ENCODE measurements at places on chromosomes 5 and 9.

DNA sequence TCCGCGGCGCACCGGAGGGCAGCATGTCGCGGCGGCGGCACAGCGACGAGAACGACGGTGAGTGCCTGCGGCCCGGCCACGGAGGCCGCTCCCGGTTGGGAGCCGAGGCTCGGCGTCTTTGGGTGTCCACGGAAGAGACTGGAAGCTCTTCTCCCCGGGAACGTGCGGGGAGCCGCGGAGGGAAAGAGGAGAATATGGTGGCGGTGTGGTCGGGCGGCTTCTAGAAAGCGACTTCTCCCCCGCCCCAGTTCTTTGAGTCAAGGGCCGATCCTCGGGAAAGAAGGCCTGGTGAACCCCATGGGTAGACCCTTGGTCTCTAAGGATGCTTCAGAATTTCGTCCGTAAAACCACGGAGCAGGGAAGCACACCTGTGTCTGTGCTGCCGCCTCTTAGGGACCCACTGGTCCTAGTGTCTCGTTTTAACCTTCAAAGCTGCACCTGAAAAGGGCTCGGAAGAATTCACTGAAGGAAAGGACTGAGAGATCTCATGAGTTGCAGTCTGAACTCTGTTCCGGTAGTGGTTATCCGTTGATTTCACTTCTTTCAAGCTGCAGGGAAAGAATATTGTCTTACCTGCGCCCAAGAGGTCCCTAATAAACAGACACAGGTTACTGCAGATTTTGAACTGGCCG is 354 bp downstream of the NCBP1 start:
- DNase-seq, result no peak

DNA sequence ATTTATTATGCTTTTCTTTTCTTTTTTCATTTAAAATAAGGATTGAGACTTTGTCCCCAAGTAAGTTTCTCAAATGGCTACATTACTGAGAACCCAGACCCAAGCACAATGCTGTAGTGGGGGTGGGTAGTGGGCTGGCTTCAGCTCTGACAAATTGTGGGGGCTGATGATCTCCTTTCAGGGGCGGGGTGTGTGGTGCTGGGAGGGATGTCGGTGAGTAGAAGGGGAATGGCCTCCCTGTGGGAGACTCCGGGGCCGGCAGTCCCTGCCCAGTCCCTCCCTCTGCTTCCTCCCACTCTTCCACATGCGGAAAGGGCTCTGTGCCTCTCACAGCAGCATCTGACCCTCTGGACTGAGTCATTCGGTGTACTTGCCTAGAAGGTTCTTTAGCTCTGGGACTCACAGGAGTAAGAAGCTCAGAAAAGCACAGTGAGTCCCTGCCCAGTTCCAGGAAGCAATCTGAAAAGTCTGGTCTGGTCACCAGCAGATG is 14.3 kb downstream of the CD180 start:
- no peak for DNase-seq

DNA sequence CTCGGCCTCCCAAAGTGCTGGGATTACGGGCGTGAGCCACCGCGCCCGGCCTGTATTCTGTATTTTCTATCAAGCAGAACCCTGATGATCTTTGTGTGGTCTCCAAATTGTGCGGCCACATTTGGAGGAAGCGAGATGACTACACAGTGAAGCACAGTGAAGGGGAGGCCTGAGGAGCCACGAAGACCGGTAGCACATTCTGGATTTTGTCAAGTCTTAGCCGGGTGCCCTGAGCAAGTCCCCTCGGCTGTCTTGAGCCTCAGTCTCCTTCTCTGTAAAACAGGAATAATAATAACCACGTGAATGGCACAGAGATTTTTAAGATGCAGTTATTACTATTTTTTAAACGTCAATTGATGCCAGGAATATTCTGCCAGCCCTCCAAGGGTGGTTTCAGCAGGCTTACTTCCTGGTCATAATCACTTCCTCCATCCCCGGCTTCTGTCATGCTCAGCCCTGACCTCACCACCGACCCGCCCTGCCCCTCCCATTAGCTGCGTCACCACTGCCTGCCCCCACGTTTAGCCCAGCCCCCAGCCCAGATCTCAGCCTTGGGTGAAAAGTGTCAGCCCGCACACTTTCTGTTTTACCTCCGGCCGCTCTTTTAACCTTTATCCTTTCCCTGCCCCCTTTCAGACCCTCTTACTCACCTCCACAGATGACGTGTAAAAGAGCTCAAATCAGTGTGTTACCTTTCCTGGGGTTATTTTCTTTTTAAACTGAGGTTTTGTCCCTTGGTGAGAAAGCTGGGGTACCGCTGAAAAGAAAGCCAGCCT is 27.0 kb upstream of the ERGIC1 start:
- peak; percentile 68 for DNase-seq

- no peak for DNase-seq
Measured at GRCh38 chr5:149403923-149404745, 25.0 kb upstream of the IL17B start.

GRCh38 chr9:86997951-86998350 is 50.6 kb upstream of the GAS1 start:
- no peak for DNase-seq

DNA sequence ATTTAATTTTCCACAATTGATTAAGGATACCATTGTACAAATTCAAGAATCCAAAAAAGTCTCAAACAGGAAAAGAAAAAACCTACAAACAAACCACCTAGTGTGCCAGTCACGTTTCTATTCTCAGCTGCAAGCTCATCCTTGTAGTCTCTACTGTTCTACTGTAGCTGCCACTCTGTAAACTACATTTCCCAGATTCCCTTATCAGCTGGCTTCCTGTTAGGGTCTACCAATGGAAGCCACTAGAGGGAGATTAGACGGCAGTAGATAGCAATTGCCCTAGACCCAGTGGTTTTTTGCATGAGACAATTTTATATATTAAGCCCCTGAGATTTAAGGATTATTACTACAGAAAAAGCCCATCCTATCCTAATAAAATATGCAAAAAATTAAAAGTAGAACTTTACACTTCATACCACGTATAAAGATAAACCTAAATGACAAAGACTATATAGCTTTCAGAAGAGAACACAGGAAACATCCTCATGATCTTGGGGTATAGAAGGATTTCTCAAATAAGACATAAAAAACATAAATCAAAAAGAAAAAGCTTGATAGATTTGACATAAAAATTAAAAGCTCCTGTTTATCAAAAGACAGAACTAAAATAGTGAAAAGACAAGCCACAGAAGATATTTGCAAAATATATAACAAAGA is 37.4 kb downstream of the P4HA2 start:
- DNase-seq, result peak; percentile 46

GRCh38 chr5:134124289-134125038 is 10.0 kb downstream of the TCF7 start:
- DNase-seq, result peak; percentile 66

DNA sequence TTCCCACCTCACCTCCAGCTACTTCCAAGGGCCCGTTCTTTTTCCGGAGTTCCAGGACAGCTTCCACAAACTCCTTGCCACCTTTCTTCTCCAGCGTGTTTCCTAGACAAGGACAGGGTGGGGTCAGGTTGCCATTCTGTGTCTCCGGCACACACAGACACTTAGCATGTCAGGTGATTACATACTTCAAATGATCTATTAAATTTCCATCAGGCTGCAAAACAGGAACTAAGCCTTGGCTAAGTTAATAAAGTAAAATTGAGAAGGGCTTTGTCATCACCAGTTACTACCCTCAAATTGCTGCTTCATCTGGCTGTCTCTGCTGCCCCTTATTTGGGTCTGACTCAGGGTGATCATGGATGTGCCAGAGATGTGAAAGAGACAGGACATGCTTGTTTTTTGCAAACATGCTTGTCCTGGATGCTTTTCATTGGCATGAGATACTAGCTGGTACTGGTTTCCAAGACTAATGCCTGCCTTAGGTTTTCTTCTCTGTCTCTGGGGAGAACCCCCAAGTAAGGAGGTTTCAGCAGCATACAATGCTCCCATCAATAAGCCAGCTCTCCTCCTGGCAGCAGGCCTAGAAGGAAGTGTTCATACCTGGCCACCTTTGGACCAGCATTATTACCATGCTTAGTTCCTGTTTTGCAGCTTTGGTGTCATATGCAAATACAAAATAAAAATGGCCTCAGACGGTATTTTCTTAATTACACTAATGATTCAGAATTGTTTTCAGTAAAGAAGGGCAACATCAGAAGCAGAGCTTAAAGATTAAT is 52.9 kb downstream of the MACROH2A1 start:
- no peak for DNase-seq

DNA sequence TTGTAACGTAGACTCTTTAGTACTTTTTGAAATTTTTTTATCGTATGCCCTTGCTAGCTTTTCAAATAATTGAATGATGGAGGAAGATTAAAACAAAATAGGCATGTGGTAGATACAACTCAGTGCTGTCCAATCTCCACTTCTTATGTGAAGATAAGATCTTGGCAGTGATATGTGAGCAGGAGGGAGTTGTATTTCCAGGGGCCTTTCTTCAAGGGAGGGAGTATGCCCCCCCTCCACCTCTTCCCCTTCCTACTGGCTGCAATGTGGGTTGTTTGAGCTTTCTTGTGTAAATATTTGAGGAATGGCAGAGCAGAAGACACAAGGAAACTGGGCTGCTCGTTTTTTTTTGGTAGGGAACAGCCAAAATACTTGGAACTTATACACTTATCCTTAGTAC is 374.9 kb downstream of the PSAT1 start:
- no peak for DNase-seq

DNA sequence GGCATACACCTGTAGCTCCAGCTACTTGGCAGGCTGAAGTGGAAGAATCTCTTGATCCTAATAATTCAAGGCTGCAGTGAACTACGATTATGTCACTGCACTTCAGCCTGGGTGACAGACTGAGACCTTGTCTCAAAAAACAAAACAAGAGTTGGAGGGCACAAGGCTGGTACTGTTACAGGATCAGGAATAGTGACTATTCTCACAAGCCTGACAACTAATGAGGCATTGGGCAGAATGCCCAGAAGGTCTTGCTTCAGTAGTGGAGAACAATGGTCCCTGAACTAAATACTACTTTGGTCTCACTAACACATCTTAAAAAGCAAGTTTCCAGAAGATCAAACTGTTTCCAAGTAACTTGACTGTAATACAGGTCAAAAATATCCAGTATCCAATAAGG is 182.9 kb upstream of the RFX3 start:
- DNase-seq, result no peak

GRCh38 chr9:36854034-36854433 is 180.0 kb downstream of the PAX5 start:
- no peak for DNase-seq

GRCh38 chr5:160293901-160294561 is 18.3 kb downstream of the CCNJL start:
- no peak for DNase-seq

DNA sequence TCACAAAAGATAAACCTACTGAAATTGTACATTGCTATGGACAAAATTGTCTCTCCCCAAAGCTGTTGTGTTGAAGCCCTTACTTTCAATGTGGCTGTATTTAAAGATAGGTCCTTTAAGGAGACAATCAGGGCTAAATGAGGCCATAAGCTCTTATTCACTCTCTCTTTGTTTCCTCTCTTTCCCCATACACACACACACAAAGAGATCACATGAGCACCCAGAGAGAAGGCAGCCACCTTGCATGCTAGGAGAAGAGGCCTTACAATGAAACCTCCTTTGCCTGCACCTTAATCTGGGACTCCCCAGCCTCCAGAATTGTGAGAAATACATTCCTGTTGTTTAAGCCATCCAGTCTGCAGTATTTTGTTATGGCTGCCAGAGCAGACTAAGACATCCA is 1295.6 kb upstream of the CDH6 start:
- no peak for DNase-seq

- no peak for DNase-seq
Measured at GRCh38 chr9:133443982-133444381, 15.8 kb upstream of the CACFD1 start.

DNA sequence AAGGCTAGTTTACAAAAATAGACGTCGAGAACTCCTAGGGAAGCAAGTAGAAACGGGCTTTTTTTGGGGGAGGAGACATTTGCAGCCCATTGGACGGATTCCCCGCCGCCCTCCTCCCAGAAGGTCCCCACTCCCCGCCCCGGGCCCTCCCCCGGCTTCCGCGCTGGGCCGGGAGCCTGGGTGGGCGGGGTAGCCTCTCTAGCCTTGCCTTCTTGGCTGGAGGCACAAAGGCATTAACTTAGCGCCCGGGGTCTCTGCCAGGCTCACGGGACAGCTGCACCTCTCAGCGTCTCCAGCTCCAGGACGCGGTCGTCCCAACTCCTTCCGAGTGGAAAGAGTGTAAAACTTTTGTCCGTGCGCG is at the start of gene DMRTA1:
Gene DMRTA1, plus strand, starts transcription at position 236 of the 361 bp plus-strand sequence. CDS start 242 bp downstream, outside the sequence.
- DNase-seq, result no peak

DNA sequence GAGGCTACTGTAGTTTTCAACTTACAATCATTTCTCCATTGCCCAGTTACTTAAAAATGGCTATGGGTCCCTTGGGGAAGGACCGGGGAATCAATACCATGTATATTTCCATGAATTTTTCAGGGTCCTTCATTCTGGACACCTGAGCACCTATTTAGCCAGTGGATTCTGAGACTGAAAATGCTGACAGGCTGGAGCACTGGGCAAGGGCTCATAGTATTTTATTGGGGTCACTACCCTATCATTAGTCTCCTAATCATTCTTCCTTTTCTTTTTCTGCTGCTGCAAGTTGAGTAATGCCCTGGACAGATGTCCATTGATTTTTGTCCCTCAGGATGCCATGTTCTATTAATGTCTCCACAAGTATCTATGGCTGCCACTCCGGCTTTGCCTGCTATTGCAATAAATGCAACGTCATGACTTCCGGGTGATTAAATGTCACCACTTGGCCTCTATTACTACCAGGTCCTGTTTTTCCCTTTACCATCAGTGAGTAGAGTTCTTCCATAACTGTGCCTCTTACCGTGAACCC is 279.3 kb upstream of the FBXL7 start:
- DNase-seq, result no peak

DNA sequence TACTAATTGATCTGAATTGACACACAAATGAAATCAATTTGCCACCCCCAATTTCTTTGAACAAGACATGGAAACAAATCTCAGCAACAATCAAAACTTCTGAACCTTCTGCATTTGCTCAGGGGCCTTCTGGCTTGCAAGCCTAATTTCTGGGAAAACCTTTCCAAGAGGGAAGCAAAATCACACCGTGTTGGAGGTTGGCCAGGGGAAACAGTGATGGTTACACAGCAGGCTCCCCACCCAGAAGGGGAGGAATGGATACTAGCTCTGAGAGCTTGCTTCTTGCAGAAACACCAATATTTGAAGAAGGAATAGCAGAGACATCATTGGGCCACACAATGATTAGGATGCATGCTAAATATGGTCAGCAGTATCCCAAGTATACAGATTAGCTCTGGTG is 488.6 kb upstream of the TRPC7 start:
- no peak for DNase-seq

- DNase-seq, result no peak
Measured at GRCh38 chr9:137705443-137705863, 86.6 kb downstream of the EHMT1 start.

GRCh38 chr5:17316970-17317459 is 99.6 kb downstream of the BASP1 start:
- DNase-seq, result no peak

GRCh38 chr9:36781533-36781932 is 208.8 kb downstream of the MELK start:
- DNase-seq, result no peak

- DNase-seq, result no peak
Measured at GRCh38 chr9:127187231-127187956, 65.0 kb upstream of the ANGPTL2 start.

- no peak for DNase-seq
Measured at GRCh38 chr9:36328798-36329411, 70.7 kb upstream of the GNE start.

All from naive thymus-derived CD8-positive, alpha-beta T cell (primary cell).